ENCODE measurements at places on chromosomes 5 and 9. TPM values are rescaled to one million over a fixed set of nuclear protein-coding genes. Genes with fewer than 3 reads are reported as not detected.

DNA sequence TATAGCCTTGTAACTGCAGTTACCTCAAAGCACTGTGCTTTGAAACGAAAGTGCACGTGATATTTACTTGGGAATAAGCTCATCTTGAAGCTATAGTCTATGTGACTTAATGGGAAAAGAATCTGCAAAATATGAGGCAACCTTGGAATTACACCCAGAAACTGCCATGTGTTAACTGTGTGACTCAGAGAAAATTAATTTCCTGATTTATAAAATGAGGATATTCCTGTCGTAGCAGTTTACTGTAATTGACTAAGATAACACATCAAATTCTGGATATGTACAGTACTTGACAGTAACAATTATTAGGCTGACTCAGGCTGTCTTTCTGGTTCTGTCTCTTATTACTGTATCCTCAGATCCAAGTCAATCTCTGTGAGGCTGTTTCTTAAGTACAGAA, 1079.9 kb upstream of the ACO1 start:
- no peak for DNase-seq

DNA sequence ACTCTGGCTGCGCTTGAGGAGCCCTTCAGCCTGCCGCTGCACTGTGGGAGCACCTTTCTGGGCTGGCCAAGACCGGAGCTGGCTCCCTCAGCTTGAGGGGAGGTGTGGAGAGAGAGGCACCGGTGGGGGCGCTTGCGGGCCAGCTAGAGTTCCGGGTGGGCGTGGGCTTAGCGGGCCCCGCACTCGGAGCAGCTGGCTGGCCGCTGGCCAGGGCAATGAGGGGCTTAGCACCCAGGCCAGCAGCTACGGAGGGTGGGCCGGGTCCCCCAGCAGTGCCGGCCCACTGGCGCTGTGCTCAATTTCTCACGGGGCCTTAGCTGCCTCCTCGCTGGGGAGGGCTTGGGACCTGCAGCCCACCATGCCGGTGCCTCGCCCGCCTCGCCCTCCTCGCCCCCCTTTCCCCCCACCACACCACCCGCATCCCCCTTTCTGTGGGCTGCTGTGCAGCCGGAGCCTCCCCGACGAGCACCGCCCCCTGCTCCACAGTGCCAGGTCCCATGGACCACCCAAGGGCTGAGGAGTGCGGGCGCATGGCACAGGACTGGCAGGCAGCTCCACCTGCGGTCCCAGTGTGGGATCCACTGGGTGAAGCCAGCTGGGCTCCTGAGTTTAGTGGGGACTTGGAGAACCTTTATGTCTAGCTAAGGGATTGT, 954.5 kb downstream of the DTWD2 start:
- no peak for DNase-seq

DNA sequence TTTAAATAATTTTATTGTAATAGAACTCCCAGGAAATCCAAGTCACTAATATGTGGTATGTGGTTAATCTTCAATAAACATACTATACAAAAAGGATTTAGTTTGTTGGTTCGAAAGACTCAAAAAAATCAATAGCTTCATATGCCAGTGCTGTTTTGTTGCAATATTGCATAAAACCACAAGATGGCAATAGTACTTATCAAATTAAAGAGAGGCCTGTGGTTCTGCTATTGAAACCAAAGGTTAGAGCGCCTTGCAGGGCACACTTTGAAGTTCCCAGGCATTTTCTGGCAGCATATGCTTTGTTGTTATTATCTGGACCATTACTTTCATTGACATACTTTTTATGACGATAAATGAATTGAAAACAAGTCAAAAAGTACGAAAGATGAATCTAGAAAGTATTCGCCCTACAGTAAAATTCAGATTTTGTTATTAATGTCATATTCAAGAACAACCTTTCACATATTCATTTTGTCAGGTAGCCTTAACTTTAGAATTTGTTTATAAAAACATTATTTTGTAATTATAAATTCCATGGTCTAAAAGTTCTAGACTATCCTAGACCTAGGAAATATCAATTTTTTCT, 316.3 kb downstream of the MCTP1 start:
- no peak for DNase-seq

- DNase-seq: no peak
Observed at GRCh38 chr5:128378196-128378595, 159.8 kb downstream of the FBN2 start.

- no peak for DNase-seq
Observed at GRCh38 chr9:34520505-34521385, 2.0 kb downstream of the ENHO start.

- DNase-seq: no peak
Observed at GRCh38 chr9:134190232-134191121, 26.1 kb upstream of the RNU6ATAC start.

- DNase-seq: no peak
Observed at GRCh38 chr5:99272576-99272975, 343.8 kb upstream of the CHD1 start.

GRCh38 chr9:16640649-16641048, 229.8 kb downstream of the BNC2 start:
- DNase-seq: no peak

DNA sequence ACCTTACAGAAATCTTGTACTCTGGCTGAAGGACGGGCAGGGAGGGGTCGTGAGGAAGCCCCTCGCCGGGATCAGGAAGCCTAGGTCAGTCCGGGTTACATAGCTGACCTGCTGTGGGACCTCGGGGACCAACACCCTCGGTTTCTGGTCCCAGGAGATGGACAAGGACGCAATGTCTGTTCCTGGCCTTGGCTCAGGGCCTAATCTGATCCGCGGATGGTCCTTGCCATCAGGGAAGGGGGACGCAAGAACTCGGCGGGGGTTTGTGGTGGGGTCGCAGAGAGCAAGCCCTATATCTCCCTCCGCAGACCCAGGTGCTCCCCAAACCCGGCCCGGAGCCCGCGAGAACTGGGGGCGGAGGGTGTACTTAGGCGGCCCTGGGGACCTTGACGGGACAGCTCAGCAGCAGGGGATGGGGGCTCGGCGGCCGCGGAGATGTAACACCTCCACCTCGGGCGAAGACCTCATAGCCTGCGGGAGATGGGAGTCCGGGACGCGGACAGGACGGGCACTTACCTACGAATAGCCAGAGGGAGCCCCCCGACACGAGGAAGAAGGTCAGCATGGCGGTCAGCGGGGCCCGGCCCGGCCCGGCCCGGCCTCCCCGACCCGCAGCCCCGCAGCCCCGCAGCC, 353 bp downstream of the ACSL6 start:
- DNase-seq: no peak

DNA sequence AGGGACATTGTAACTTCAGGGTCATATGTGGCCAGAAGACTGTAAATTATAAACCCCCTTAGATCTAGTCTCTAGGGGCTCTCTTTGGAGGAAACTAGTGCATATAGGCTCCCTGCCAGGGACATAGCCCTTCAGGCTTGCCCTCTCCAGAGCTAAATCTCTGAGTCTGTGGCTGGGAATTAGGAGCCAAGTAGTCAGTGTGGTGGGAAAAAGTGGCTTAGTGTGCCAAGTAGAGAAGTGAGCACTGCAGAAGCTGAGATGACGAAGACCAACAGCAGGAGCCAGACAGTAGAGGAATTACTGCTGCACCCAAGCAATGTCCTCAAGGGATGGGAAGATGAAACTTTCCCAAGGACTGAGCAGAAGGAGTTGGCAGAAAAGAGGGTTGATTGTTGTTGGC, 71.2 kb downstream of the CWC27 start:
- no peak for DNase-seq

GRCh38 chr9:112310826-112311225, 22.6 kb downstream of the PTBP3 start:
- DNase-seq: no peak

GRCh38 chr5:68339921-68340321, 124.4 kb downstream of the PIK3R1 start:
- no peak for DNase-seq

DNA sequence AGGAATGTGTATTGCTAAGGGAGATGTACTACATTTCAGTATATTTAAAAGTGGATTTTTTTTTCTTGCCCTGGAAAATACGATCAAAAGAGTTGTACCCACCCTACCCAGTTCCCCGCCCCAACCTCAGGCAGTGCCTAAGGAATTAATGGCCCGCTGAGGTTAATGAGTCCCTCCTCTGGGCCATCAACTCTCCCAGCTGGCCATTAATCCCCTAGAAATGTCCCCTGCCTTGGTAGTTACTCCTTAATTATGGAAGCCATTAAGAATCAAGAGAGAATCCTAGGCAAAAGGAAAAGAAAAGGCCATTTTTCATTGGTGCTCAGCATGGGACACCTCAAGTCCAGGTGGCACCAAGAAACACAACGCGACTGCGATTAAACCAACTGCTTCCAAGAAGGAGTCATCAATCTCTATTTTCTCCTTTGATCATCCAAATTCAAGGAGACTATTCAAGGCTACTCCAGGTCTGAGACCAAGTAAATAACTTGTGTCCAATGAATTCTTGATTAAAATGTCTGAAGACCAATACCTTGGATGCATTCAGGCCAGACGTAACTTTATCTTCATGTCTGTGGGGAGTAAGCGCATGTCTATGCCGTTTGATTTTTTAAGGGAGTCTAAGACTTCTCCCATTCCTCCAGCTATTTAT, 1962.2 kb upstream of the WWC1 start:
- no peak for DNase-seq

RECK gene
- 4.6 TPM for total RNA-seq
